ENCODE measurements at places on chromosomes 11 and 22.
A peak's percentile ranks its signal among the peaks of the same experiment; 100 is the strongest.

- DNase-seq = no peak
Observed at GRCh38 chr11:88282747-88283515, 54.6 kb downstream of the CTSC start.

DNA sequence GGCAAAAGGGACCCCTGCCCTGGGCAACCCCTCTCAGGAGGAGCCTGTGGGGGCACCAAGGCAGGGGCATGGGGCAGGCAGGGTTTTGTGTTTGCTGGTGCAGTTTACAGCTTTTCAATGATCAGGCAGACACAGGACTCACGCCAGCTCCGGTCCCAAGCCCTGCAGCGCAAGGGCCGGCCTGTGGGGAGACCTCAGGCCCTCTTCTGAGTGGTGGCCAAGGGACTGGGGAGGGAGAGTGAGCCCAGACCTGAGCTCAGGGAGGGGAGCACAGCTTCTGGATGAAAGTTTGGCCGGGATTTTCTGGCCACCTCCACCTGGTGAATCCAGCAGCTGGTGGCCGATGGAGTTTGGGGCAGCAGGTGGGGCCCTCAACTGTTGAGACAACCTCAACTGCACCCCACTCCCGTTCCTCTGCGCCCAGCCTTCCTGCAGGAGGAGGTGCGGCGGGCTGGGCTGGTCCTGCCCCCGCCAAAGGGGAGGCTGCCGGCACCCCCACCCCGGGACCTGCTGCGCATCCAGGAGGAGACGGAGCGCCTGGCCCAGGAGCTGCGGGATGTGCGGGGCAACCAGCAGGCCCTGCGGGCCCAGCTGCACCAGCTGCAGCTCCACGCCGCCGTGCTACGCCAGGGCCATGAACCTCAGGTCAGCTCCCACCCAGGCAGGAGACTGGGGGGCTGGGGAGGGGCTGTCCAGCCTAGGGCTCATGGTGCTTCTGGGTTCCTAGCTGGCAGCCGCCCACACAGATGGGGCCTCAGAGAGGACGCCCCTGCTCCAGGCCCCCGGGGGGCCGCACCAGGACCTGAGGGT is 3.6 kb downstream of the TCIRG1 start:
- no peak for DNase-seq

DNA sequence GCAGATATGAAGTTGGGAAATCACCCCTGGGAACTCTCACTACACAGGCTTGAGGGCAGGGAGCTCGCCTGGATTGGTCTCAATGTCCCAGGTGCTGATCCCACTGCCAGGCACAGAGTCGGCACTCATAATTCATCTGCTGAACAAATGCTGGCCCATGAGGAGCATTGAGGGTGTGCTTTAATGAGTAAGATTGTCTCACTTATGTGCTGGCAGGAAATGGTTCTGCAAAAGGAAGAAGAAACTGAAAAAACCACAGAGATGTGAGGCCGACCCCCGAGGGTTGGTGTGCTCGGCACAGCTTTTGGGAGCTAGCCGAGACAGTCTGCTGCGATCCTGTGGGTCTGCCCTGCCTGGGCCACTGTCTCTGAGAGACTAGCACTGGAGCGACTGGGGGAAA is 9.4 kb downstream of the PLAAT2 start:
- peak; percentile 43 for DNase-seq

- no peak for DNase-seq
Observed at GRCh38 chr11:33790040-33790439, 15.7 kb upstream of the FBXO3 start.

- DNase-seq = no peak
Observed at GRCh38 chr11:69921128-69922014, 102.2 kb upstream of the FGF3 start.
